ENCODE measurements at places on chromosomes 12 and 14. TPM values are rescaled to one million over a fixed set of nuclear protein-coding genes. Genes with fewer than 3 reads are reported as not detected.

DNA sequence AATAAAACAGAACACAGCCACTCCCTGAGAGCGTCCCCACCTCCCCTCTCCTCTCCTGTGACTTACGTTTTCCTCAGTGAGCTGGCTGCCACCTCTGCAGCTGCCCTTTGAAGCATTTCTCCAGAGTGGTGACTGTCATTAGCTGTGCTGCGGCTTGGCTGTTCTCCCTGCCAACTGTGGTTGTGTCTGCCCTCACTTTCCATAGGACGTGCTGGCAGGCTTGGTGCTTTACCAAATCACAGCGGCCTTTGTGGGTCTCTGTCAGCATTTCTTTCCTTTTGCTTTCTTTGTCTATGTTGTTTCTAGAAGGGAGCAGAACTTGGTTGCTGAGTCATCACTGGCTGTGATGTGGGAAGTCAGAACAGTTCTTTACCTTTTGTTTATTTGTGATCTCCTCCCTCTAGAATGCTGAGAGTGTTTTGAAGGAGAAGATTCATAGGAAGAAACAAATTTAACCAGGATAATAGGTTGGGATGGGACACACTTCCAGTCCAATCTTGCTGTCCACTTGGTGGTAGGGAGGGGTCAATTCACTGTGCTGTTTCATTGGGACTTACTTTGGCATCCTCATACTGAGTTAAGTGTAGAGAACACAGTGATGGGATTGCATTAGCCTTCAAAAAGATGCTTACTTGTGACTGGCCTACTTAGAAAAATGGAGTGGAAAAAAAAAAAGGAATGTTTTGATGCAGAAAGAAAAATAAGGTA lies 88.2 kb downstream of the TMX1 start:
- DNase-seq = no peak

GRCh38 chr14:74649673-74650072 lies 37.6 kb upstream of the LTBP2 start:
- no peak for DNase-seq

- DNase-seq = no peak
Measured at GRCh38 chr14:105047283-105048016, 17.8 kb downstream of the GPR132 start.

GRCh38 chr12:3720772-3721171 lies 32.1 kb downstream of the CRACR2A start:
- DNase-seq = no peak

The TPPP2 gene
- 0.39 TPM for polyA plus RNA-seq

The TSPAN11 gene
- 14.7 TPM for polyA plus RNA-seq

The SIX1 gene
- polyA plus RNA-seq = 1.2 TPM
